ENCODE measurements at places on chromosomes 5 and 9.

DNA sequence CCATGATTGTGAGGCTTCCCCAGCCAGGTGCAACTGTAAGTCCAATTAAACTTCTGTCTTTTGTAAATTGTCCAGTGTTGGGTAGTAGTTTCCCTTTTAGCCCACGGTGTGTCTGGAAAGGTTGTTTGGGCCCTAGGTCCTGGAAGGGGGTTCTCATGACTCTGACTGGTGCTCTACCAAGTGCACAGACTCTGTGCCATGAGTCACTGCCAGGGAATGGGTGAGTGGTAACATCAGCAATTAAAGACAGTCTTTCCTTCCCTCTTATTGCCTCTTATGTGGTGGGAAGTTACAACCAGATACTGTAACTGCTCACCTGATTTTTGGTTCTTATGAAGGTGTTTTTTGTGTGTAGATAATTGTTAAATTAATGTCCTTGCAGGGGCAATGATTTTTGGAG, 141.2 kb downstream of the PRDM9 start:
- no peak for DNase-seq

GRCh38 chr9:15725953-15726352, 173.1 kb downstream of the CCDC171 start:
- DNase-seq = no peak

GRCh38 chr9:121483049-121483448, 16.6 kb downstream of the GGTA1 start:
- DNase-seq = no peak

DNA sequence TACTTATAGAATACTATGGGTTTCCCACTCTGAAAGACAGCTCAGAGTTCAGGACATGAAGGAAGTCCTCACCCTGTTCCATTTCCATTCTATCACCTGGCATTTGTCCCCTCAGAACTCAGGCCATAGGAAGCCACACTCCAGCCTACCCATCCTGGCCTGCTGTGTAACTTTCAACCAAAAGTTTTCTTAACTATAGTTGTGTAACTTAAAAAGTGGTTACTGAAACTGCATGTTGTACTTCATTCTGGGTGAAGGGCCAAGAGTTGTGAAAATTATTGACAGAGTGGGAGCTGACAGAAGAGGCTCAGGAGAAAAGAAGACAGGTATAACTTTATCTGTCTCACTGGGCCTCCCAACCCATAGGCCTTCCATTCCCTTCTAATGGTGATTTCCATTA, 212.5 kb downstream of the RAB3C start:
- DNase-seq = no peak

DNA sequence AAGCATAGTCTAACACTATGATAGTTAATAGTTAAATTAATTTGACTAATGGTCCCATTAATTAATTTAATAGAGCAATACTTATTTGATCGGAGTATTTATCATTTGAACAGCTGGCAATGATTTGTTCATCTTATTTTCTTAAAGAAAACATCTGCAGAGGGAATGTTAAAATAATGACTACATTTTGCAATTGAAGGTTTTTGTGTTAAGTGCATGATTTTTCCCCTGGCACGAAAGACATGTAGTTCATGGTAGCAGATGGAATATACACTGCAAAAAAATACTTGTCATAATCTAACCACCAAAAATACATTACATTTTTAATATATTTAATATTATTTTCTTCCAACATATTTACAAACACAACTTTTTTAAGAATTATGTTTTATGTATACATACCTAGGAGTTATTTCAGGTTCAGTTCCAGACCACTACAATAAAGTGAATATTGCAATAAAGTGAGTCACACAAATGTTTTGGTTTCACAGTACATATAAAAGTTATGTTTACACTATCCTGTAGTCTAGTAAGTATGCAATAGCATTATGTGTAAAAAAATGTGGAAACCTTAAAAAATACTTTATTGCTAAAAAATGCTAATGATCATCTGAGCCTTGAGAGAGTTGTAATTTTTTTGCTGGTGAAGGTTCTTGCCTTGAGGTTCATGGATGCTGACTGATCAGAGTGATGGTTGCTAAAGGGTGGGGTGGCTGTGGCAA, 292.6 kb upstream of the DAB2 start:
- no peak for DNase-seq

DNA sequence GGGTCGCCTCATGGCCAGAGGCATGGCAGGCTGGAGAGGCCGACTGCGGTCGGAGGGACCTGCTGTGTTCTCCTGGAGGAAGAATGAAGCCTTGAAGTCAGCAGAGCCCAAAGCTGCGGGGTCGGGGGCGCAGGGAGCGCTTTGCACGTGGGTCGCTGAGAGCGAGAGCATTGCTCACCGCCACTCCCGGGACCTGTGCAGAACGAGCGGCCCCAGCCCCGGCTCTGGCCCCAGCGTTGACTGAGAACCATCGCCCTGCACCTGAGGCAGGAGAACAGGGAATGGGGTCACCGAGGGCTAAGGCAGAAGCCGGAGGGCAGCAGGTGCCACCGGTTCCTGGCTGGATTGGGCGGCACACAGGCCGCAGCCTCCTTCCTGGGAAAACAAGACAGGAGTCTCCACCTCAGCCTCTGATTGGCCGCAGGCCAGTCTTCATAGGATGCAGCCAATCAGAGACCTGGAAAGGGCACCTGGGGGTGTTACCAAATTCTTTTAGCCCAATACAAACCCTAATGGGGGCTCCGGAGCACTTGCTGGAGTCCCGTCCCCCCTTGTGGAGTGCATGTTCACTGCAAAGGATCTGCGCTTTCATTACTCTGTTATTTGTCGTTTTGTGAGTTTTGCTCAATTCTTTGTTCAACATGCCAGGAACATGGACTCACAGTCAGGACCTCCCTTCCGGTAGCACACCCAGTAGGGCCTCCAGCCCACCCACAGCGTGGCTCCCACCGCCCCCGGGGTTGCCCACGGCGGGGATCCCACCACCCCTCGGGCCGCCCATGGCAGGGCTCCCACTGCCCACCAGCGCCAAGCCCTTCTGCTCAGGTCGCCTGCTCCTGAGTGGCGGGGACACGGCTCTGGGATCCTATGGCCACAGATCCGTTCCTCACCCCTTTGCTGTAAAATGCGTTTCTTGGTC, 24.7 kb upstream of the SLC6A19 start:
- DNase-seq = no peak

DNA sequence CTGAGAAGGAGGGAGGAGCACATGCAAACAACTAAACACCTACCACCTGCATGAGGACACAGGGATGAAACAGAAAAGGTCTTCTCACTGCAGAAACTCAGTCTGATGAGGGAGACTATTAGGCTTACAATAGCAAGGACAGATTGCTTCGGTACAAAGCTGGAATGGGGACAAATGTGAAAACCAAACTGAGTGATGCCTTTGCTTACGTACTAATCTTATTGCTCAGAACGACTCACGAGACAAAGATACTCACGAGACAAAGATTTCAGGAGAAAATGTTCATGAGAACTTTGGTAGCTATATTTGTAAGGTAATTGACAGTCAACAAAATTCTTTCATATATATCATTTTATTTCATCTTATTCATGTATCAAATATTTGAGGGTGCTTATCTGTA, 71.9 kb upstream of the TAF1L start:
- DNase-seq = no peak
